Stimulated activated CD8-positive, alpha-beta memory T cell treated with anti-CD3 and anti-CD28 coated beads, Interleukin-4, amount 100 ng/mL, for 1 hour (primary cell): ENCODE measurements at places on chromosomes 4 and X.

DNA sequence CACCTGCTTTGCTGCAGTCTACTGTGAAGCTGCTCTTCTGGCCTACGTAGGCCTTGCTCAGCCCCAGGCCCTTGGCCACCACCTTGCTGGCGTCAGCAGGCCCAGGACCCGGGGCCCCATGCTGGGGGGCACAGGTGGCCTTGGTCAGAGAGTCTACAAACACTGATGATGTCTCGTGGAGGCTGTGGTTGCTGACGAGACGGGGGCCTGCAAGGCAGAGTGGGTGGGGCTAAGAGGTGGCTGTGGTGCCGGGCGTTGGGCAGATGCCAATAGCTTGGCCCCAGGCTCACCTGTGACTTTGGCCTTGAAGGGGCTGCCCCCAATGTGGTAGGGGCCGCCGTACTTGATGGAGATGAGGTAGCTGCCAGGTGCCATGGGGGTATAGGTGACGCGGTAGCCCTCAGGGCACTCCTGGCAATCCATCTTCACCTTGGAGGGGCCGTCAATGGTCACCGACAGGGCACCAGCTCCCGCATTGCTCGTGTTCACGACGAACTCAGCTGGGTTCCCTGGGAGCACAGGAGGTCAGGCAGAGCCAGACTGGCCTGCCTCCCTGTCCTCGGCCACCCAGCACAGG lies 25.0 kb downstream of the FLNA start:
- no peak for DNase-seq

GRCh38 chrX:3252744-3253143 lies 93.7 kb downstream of the MXRA5 start:
- no peak for DNase-seq

- DNase-seq: no peak
Observed at GRCh38 chrX:1416327-1416784, 24.4 kb upstream of the SLC25A6 start.

DNA sequence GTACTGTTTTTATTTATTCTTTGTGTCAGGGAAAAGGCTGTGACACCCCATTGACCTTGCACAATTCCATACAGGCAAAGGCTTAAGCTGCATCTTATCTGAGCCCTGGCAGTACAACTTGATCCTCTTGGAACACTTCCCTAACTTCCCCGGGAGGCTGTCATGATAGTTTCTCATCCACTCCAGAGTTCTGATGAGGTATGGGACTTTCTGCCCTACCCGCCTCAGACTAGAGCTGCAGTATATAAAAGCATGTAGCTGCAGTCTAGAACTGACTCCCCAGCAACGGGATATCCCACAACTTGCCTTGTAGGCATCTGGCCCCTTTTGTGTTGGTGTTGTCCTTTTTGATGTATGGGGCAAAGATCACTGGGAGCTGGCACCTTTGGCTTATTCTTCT lies 72.7 kb downstream of the FNIP2 start:
- no peak for DNase-seq

GRCh38 chrX:155968791-155969190 lies 28.7 kb upstream of the IL9R start:
- DNase-seq: no peak

DNA sequence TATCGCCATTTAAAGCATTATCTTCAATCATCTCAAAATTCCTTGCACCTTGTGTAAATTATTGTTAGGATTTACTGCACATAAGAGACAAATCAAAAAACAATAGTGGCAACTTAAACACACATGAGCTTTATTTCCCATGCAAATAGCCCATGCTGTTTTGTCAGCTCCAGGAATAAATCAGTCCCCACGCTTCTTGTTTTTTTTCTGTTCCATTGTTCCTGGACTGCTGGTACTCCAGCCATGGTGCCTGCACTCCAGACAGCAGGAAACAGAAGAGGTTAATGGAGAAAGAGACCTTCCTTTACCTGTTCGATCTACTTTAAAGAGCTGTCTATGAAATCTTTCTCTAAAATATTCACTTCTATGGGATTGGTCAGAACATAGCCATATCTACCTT lies 1515.7 kb upstream of the TENM3 start:
- DNase-seq: no peak

- DNase-seq: no peak
Observed at GRCh38 chrX:7545564-7545963, 297.4 kb upstream of the VCX start.

DNA sequence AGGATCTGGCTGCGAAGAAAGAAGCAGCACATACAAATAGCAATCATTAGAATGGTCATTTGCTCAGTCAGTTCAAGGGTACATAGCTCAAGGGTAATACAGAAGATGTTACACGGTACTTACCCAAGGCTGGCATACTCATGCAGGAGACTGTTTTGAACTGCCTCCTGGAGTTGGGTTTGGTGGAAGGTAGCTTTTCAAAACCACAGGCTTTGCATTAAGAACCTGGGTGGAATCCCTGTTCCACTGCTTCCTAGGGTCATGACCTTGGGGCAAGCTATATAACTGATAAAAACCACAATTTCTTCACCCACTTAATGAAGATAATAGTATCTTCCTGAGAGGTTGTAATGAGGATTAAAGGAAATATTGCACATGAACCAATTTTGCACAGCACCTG lies 36.5 kb downstream of the TBC1D9 start:
- DNase-seq: no peak
